ENCODE measurements at places on chromosomes 4 and X.

- peak; percentile 4 for DNase-seq
These were observed 339.7 kb upstream of the PCDH7 start for GRCh38 chr4:30380404-30380998.

DNA sequence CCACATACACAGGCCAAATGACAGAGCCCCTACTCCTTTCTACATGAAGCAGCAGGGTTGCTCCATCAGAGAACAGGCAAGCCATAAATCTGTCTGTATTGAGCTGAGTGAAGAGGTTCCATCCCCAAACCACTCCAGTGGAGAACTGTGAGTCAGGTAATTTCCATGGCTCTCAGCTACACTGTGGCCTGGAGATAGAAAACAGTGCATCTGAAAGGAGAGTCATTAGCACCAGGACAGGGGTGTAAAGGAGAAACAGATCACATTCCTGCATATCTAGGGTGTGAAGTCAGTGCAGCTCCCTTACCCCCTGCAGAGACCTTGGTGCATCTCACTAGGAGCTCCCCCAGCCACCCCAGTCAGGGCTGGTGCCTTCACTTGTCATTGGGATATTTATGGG is 314.7 kb downstream of the CHIC1 start:
- DNase-seq, result no peak

DNA sequence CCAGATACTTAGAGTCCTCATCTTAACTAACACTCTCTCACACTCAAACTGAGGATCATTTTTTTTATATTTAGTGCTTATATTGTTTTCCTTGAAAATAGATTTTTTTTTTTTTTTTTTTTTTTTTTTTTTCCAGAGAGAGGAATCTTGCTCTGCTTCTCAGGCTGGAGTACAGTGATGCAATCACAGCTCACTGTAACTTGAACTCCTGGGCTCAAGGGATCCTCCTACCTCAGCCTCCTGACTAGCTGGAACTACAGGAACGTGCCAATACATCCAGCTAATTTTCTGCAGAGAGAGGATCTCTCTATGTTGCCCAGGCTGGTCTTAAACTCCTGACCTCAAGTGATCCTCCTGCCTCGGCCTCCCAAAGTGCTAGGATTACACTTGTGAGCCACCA is 650.3 kb upstream of the ATOH1 start:
- no peak for DNase-seq

DNA sequence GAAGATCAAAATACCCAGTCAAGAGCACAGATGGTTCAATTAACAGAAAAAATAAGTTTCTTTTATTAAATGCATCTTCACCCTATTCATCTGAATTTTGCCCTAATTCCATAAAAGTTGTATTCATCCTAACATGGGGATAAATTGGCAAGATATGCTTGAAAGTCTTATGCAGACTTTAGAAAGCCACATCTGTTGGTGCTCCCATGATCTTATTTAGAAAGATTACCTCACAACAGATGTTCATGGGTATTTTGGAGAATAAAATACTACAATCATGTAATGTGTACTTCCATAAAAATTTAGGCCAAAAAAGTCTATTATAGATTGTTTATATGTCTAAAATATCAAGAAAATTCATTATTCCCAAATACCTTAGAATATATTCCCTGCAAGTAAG is 510.3 kb downstream of the TECRL start:
- DNase-seq, result no peak

- DNase-seq, result no peak
These were observed 299.7 kb downstream of the LDB2 start for GRCh38 chr4:16598597-16599206.

DNA sequence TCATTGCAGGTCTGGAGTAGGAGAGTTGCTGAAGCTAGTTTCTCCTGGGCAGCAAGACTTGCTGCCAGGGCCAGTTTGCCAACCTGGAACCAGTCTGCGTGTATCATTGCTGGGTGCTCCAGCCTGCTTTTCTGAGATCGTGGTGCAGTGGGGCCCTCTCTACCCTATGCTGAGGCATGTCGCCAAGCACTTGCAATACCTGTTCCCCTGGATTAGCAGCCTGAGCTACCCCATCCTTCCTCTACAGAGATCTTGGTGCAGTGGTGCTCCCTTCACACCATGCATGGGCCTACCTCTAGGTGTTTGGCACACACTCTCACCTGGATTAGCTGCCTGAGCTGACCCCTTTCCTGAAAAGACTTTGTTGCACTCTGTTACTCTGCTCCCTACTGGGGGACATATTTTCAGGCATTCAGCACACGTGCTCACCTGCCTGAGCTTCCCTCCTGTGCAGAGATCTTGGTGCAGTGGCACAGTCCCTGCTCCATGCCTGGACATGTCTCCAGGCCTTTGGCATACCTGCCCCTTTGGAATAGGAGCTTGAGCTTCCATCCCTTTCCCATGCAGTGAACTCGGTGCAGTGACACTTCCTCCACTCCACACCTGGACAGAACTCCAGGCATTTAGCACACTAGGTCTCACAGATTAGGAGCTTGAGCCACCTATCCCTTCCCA is 133.7 kb upstream of the CXCL13 start:
- peak; percentile 2 for DNase-seq

DNA sequence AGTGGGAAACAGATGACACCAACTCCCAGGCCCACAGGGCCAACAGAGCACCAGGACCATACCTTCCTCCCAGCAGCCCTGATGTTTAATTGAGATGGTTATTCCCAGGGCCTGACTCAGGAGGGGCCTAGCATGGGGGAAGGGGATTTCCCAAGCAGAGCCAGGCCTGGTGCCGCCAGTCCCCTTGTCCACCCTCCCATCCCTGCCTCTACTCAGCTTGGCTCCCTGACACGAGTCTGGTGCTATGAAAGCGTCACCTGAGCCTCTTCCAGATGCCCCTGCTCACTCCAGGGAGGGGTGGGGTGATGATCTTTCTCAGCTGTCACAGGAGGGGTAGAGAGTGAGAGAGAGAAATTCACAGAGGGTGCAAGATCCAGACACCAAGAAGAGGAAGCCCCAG is 72.7 kb downstream of the EFNB1 start:
- no peak for DNase-seq

DNA sequence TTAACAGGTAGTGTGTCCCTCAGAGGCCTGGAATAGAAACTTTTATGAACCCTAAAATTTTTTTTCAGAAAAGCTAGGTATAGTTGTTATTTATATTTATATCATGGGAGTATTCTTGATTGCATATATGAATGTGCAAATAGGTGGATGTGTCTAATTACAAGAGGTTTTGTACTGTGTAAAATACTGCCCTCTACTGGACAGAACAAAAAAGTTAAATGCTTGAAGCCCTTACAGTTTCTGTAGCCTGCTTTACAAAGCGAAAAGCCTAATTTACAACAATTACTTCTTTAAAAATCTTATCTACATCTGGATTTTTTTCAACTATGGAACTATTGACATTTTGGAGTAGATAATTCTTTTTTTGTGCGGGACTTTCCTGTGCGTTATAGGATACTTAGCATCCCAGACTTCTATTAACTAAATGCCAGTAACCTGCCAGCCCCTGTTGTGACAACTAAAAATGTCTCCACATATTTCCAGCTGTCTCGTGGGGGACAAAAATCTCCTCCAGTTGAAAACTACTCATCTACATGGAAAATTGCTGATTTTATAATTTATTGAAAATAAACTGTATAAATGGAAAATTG is 35.1 kb downstream of the ENPEP start:
- no peak for DNase-seq

GRCh38 chrX:49041744-49042580 is 1.2 kb downstream of the TFE3 start:
- no peak for DNase-seq

DNA sequence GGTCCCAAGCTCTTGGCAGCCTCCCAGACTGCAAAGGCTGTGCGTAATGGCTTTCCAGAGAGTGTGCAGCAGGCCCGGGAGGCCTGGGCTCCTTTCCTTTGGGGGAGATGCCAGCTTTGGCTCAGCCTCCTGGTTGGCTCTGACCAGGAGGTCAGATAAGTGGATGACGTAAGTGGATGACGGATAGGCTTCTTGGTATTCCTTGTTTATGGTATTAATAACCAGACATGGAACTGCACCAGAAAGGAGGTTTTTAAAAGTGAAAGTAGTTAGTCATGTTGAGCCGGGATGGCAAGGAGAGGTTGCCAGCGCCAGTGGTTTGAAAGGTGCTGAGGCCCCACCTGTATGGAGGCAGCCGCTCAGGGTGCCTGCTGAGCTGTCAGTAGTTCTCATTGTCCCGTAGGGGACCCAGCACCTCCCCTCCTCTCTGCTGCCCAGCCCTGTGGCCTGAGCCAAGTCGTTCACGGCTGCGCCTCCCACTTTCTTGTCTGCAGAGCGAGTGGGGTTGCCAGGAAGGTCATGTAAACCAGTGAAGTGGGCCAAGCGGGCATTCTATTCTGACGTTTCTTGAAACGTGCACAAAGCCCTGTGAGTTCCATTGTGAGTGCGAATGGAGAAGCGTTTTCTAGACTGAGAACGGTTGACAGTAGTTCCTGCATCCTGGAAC is 28.7 kb upstream of the STOX2 start:
- peak; percentile 54 for DNase-seq
